Airway epithelial cell (primary cell): ENCODE measurements at places on chromosomes 5 and 9. TPM values are rescaled to one million over a fixed set of nuclear protein-coding genes. Genes with fewer than 3 reads are reported as not detected.

Gene F2RL2
- total RNA-seq: 0.05 TPM in 1 of 2 replicates, not detected in the other

Gene GABRA6
- not detected in 2 replicates for total RNA-seq

Gene SPINK1
- total RNA-seq: not detected in 2 replicates

Gene TOR1A
- 29.5 and 45.5 TPM in 2 replicates for total RNA-seq

Gene NME5
- total RNA-seq: 1.2 and 2.8 TPM in 2 replicates

Gene WDR31
- 0.33 and 1.7 TPM in 2 replicates for total RNA-seq

Gene TAF11L10
- total RNA-seq: not detected in 2 replicates
